Spinal cord (tissue), 10 donors: ENCODE measurements at places on chromosomes 7 and 10. TPM values are rescaled to one million over a fixed set of nuclear protein-coding genes. Genes with fewer than 3 reads are reported as not detected.

Gene TEX47
- not detected for total RNA-seq

Gene PNLIPRP3
- total RNA-seq, result not detected

DNA sequence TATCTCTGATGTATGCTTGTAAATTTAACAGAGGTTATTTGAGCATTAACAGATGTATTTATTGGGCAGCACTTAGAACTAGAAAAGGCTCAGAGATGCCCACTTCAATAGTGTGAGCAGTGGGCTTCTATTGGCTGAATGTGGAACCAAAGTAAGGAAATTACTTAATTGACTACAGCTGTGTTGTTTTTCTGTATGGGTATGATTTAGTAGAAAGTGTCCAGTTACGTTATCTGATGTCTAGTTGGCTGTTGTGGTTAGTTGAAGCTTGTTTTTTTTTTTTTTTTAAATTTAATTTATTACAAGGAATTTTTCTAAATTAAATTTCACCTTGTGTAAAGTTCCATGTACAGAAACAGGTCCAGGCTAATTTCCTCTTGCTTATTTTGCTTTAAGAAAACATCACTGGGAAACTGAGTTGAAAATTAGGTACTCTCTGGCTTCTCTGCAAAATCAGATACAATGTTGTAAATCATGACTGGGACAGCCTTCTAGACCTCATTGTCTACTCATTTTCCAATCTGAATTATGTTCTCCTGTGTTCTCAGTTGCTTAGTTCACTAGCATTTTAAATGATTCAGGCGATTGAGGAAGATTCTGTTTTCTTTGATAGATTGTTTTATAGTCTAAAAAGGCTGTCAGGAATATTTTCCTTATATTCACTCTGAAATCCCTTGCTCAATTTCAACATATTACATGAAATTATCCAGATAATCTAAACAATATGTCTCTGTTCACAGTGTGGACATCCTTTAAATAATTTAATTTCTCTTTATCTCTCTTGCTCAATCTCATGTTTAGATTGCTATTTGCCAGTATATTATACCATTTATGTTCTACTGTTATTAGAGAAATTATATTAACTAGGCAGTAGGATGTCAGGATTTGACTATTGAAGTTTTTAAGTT lies 53.0 kb downstream of the PHF14 start:
- no peak overlapping the region for H3K27ac ChIP-seq
- H3K4me1 ChIP-seq, result no peaks in the 10 kb centered on the region
- no peaks in the 10 kb centered on the region for H3K27me3 ChIP-seq
- H3K36me3 ChIP-seq, result peaks cover 5% of the 10 kb centered on the region

DNA sequence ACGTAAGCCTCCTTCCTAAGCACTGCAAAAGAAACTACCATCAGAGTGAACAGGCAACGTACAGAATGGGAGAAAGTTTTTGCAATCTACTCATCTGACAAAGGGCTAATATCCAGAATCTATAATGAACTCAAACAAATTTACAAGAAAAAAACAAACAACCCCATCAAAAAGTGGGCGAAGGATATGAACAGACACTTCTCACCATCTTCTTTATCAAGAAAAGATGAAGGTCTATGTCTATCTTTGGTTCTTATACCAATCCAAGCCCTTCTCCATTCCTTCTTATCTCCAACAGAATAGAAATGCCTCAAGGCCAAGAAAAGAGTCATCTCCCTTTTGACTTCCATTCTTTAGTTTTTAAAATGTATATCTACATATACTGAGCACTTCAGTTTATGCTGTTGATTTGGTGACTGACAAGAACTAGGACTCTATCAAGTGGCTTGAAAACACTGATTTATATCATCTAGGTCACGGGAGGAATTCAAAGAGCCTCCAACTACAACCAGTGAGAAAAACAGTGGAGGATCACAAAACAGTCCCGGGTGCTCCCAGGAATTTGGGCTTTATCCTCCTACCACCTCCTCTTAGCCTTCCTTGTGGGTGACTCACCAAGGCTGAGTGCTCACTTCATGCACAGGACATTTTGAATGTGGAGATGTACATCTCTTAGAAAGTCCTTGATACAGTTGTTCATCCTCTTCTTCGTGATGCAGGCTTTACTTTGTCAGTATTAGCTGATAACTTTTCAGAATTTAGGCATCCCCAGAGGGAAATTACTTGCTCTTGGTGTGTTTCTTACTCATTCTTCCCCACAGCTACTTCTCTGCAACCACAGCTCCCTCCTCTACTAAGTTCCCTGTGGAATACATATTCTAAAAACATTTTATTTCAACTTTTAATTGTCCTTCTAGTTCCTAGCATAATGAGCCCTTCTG lies 15.4 kb downstream of the TAS2R41 start:
- H3K36me3 ChIP-seq, result no peaks in the 10 kb centered on the region
- no peak overlapping the region for H3K4me3 ChIP-seq
- no peaks in the 10 kb centered on the region for H3K4me1 ChIP-seq
- no peak for DNase-seq

GRCh38 chr10:82969405-82969804 lies 1094.4 kb downstream of the NRG3 start:
- H3K27me3 ChIP-seq, result no peaks in the 10 kb centered on the region
- no peak overlapping the region for H3K4me3 ChIP-seq
- DNase-seq, result peak; percentile 16
- no peaks in the 10 kb centered on the region for H3K4me1 ChIP-seq
- H3K27ac ChIP-seq, result no peak overlapping the region

GRCh38 chr10:101564490-101564991 lies 23.5 kb downstream of the POLL start:
- H3K4me3 ChIP-seq, result no peak overlapping the region
- no peaks in the 10 kb centered on the region for H3K36me3 ChIP-seq
- peaks cover 55% of the 10 kb centered on the region for H3K4me1 ChIP-seq

DNA sequence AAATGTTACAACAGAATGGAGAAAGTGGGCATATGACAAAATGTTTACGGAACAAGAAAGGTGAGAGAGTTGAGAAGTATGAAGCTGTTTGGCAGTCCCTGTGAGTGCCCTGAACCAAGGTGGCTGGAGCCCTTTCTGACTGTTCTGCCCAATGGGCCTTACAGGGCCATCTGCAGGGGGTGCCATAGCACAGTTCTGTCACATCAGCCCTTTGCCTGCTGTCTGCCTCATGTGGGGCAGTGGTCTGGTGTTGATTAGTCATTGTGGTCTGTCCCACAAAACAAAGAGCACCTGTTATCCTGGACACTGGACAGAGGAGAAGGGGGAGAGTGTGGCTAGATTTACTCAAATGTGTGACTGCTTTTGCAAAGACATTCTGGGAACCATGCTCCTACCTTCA lies 51.5 kb upstream of the OSBPL3 start:
- DNase-seq, result no peak
- H3K27ac ChIP-seq, result no peak overlapping the region
- no peaks in the 10 kb centered on the region for H3K27me3 ChIP-seq
- H3K36me3 ChIP-seq, result no peaks in the 10 kb centered on the region

GRCh38 chr10:114313139-114313538 lies 74.1 kb downstream of the VWA2 start:
- H3K4me1 ChIP-seq, result peaks cover 25% of the 10 kb centered on the region
- H3K27ac ChIP-seq, result no peak overlapping the region

Gene ZNF239
- 12.0 TPM for total RNA-seq

Gene LBX1
- total RNA-seq, result 4.0 TPM

Gene FOXI2
- not detected for total RNA-seq

Gene TBC1D12
- 65.6 TPM for total RNA-seq

Gene SORCS3
- 15.7 TPM for total RNA-seq

- no peaks in the 10 kb centered on the region for H3K36me3 ChIP-seq
- no peaks in the 10 kb centered on the region for H3K27me3 ChIP-seq
- H3K4me3 ChIP-seq, result no peak overlapping the region
Observed at GRCh38 chr7:22587322-22587721, 87.3 kb upstream of the STEAP1B start.

- H3K4me1 ChIP-seq, result peaks cover 20% of the 10 kb centered on the region
- H3K27me3 ChIP-seq, result peaks cover 3% of the 10 kb centered on the region
- DNase-seq, result no peak
- H3K27ac ChIP-seq, result peak overlapping the region; percentile 48
Observed at GRCh38 chr7:131625817-131626372, 69.5 kb upstream of the PODXL start.

DNA sequence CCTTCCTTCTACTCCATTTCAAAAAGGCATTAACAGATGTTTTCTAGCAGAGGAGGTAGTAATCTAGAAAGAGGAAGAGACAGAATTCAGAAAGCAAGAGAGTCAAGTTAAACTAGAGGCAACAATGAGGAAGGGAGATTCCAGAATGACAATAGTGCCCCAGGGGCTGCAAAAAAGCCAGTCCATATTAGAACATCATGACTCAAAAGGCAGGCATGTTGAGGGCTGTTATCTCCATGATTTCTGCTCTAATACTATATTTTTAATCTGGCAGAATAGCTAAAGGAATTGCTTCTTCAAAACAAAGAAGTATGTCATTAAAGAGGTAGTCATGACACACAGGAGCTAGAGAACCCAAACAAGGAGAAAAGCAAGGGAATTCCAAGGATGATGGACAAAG lies 599.6 kb downstream of the INHBA start:
- no peak overlapping the region for H3K27ac ChIP-seq
- H3K36me3 ChIP-seq, result no peaks in the 10 kb centered on the region
- no peaks in the 10 kb centered on the region for H3K4me1 ChIP-seq
- H3K4me3 ChIP-seq, result no peak overlapping the region

- peaks cover 20% of the 10 kb centered on the region for H3K4me1 ChIP-seq
- no peak for DNase-seq
- H3K27ac ChIP-seq, result no peak overlapping the region
- no peak overlapping the region for H3K4me3 ChIP-seq
- peaks cover 64% of the 10 kb centered on the region for H3K36me3 ChIP-seq
- H3K27me3 ChIP-seq, result no peaks in the 10 kb centered on the region
Observed at GRCh38 chr7:74193054-74193453, 16.8 kb upstream of the LAT2 start.

- peak; percentile 85 for DNase-seq
- H3K27me3 ChIP-seq, result no peaks in the 10 kb centered on the region
- peak within 1 kb of the TSS; percentile 81 for H3K27ac ChIP-seq
- H3K36me3 ChIP-seq, result peaks cover 21% of the 10 kb centered on the region
- peak within 1 kb of the TSS; percentile 74 for H3K4me3 ChIP-seq
- H3K4me1 ChIP-seq, result peaks cover 24% of the 10 kb centered on the region
Observed at GRCh38 chr7:157138424-157139110, at the start of gene UBE3C. Gene UBE3C, plus strand, starts transcription at chr7:157138926. Its CDS starts 347 bp downstream, at chr7:157139273.

- H3K4me1 ChIP-seq, result no peaks in the 10 kb centered on the region
- H3K27me3 ChIP-seq, result no peaks in the 10 kb centered on the region
- H3K27ac ChIP-seq, result no peak overlapping the region
- no peak overlapping the region for H3K4me3 ChIP-seq
- DNase-seq, result no peak
Observed at GRCh38 chr10:22644222-22644621, 70.2 kb downstream of the PIP4K2A start.

Gene CEP55
- 7.4 TPM for total RNA-seq

GRCh38 chr7:15015545-15016314 lies 113.2 kb upstream of the DGKB start:
- peak overlapping the region; percentile 62 for H3K27ac ChIP-seq
- peaks cover 5% of the 10 kb centered on the region for H3K4me1 ChIP-seq
- H3K36me3 ChIP-seq, result no peaks in the 10 kb centered on the region
- peak; percentile 53 for DNase-seq

Gene LARP4B
- 37.8 TPM for total RNA-seq

Gene HIF1AN
- 13.3 TPM for total RNA-seq

DNA sequence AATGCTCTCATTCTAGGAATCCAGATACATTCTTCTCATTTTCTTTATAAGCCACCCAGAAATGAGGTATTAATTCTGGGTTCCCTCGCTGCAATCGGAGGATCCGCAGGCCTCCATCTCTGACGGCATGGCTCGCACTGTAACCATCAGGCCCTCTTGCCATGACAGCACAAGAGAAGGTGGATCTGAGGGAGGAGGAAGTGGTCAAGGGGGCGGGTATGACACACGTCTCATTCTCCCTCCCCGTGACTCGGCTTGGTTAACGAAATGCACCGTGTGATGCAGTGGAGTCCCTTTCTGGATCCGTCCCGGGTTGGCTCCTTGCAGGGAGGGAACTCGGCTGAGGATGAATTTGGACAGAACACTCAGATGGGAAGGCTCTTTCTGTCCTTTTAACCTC lies 280.2 kb downstream of the TCERG1L start:
- no peaks in the 10 kb centered on the region for H3K36me3 ChIP-seq
- peaks cover 3% of the 10 kb centered on the region for H3K27me3 ChIP-seq
- H3K4me1 ChIP-seq, result peaks cover 7% of the 10 kb centered on the region
- no peak overlapping the region for H3K4me3 ChIP-seq
- DNase-seq, result no peak
- no peak overlapping the region for H3K27ac ChIP-seq

GRCh38 chr10:88953662-88954061 lies 1.1 kb upstream of the ACTA2 start:
- H3K36me3 ChIP-seq, result no peaks in the 10 kb centered on the region
- DNase-seq, result no peak
- no peaks in the 10 kb centered on the region for H3K27me3 ChIP-seq
- H3K4me1 ChIP-seq, result peaks cover 11% of the 10 kb centered on the region
- no peak overlapping the region for H3K4me3 ChIP-seq

Gene CDHR3
- total RNA-seq, result 13.6 TPM

Gene BTAF1
- 60.1 TPM for total RNA-seq

Gene PODXL
- 40.2 TPM for total RNA-seq

Gene NKX2-3
- not detected for total RNA-seq

Gene CYP3A4
- 0.11 TPM for total RNA-seq

Gene FAM171A1
- 42.1 TPM for total RNA-seq

Gene SPDYE2
- not detected for total RNA-seq

DNA sequence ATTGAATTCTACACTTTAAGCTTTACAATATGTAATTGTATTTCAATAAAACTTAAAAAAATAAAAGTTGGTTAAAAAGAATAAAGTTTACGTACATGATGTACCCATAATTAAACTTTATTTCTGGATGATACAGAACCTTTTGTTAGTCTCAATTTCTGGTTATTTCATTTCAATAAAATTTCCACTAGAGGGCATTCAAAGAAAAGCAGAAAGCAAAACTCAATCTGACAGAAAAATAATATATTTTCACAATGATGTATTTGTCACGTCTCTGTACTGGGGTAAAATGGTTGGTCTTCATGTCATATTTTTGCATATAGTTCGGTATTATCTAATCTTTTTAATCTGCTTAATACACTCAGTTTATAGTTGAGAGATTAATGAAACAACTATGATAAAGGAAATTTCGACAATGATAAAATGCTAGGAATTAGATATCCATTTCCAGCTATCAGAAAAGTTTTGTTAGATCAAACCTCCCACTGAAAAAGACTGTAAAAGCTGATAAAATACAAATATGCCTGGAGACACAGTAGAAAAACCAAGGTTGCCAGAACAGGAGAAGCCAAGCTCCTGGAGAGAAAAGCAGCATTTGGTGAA lies 27.4 kb downstream of the ASZ1 start:
- no peaks in the 10 kb centered on the region for H3K4me1 ChIP-seq
- no peak overlapping the region for H3K4me3 ChIP-seq
- DNase-seq, result no peak
- no peaks in the 10 kb centered on the region for H3K36me3 ChIP-seq
